Cardiac muscle cell (in vitro differentiated cells and primary cell): ENCODE measurements at places on chromosomes 12 and 14. TPM values are rescaled to one million over a fixed set of nuclear protein-coding genes. Genes with fewer than 3 reads are reported as not detected.

The PTPRO gene
- 0.07 and 0.12 TPM in 2 replicates for total RNA-seq

DNA sequence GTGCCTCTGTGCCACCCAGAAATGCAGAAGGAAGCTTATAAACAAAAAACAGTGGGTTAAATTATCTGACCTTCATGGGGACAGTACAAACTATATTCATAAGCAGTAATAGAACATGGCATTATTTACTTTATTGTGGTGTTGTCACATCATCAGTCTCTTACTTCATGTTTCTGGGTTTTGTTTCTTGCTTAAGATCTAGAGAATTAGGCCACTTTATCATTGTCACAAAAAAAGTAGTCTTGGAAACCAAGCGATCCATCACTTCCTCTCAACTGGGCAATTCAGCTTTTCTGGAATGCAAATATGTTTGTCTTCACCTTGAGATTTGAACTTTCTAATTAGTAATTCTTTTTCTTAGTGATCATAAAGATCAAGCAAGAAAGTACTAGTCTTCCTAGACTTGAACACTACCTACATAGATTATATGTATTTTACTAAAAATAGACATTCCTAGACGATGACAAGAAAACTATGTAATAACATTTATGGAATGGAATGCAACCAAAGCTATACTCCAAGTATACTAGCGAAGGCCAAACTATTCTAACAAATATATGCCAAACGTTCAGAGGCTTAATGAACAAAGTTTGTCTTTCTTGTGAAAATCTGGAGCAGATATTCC is 363.4 kb downstream of the DAD1 start:
- no peak for DNase-seq

GRCh38 chr12:108604208-108604941 is 6.5 kb upstream of the TMEM119 start:
- DNase-seq: no peak

- peak; percentile 15 for DNase-seq
Measured at GRCh38 chr12:132108211-132108832, 35.8 kb downstream of the DDX51 start.

- DNase-seq: no peak
Measured at GRCh38 chr12:49730568-49731101, 10.7 kb upstream of the TMBIM6 start.

The TSPAN8 gene
- not detected in 2 replicates for total RNA-seq

- no peak for DNase-seq
Measured at GRCh38 chr12:93537769-93538168, 34.7 kb upstream of the SOCS2 start.

DNA sequence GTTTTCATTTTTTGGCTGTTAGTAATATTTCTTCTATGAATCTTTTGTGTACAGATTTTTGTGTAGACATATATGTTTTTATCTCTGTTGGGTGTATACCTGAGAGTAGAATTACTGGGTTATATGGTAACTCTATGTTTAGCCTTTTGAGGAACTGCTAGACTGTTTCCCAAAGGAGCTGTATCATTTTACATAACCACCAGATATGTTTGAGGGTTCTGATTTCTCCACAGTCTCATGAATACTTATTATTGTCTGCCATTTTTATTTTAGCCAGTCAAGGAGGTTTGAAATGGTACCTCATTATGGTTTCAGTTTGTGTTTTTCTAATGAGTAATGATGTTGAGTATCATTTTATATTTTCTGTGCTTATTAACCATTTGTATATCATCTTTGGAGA is 1.9 kb downstream of the PCNX4 start:
- no peak for DNase-seq

DNA sequence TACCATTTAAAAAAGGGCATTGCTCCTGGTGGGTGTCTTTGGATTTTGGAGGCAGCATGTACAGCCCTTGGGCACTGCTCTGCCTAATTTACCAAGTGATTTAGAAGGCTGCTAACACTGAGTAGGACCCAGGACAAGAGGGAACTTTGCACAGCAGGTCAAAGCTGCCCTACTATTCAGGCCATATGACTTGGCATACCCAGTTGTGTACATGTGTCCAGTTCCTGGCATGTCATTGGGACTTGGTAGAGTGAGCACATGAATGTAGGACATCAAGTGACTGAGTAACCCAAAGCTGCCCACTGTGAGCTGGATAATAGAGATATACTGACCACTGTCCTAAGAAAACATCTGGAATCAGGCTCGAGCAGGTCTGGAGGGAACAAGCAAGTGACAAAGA is 15.7 kb downstream of the CDKL1 start:
- DNase-seq: no peak

GRCh38 chr12:130481392-130481879 is 143.7 kb downstream of the PIWIL1 start:
- no peak for DNase-seq

DNA sequence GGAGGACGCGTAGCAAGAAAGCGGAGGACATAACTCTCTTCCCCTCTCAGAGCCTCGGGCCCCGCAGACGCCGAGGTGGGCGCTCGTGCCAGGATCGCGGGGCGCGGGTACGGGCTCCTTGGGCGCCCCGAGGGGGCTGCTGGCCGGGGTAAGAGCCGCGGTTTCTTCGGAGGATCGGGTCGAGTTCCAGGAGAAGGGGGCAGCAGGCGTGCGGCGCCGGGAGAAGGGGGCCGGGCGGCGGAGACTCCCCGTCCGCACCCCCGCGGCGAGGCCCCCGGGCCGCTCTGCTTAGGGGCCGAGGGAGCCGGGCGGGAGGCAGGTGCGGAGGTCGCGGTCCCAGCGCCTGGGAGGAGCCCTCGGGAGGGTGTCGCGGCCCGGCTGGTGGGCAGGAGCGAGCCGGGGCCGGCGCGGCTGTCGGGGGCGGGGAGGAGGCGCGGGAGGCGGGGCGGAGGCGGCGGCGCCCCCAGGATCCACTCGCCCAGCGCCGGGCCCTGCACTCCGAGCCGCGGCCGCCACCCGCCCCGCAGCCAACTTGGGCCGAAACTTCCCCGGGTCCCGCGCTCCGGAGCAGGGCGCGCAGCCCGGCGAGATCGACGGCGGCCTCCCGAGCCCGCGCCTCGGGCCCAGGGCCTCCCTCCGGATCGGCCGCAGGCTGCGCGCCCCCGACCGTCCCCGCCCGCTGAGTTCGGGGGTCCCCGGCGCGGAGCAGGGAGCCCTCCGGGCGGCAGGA is 64.4 kb downstream of the FBXL14 start:
- DNase-seq: peak; percentile 64

GRCh38 chr12:103632554-103633216 is 45.6 kb downstream of the STAB2 start:
- peak; percentile 76 for DNase-seq

The APOLD1 gene
- total RNA-seq: 2.6 and 14.2 TPM in 2 replicates

The DCAF5 gene
- total RNA-seq: 48.7 and 50.0 TPM in 2 replicates

GRCh38 chr12:3999904-4000303 is 126.7 kb upstream of the PARP11 start:
- DNase-seq: no peak

DNA sequence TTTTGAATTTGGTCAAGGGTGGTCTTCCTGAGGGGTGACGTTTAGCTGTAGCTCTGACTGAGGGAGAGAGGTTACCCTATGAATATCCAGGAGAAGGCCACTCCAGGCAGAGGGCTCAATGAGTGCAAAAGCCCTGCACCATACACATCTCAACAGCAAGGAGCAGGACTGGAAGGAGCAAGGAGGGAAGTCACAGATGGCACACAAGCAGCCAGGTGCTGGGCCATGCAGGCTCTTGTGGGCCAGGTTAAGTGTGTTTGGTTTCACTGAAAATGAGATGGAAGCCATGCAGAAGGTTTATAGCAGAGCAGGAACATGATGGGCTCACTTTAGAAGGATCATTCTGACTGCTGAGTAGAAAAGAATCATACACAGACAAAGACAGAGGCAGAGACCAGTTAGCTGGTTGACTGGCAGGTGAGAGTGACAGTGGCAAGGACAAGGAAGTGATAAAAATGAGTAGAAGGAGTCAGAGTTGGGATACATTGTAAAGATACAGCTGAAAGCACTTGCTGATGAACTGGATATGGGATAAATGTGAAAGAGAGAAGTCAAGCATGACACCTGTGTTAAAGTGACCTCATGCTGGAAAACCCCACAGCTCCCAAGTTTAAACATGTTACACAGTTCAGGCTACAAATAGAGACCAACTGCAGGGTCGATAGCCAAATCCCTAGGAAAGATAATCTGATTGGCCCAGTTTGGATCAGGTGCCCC is 81.2 kb downstream of the PRKD1 start:
- DNase-seq: no peak

- peak; percentile 36 for DNase-seq
Measured at GRCh38 chr12:94954029-94954685, 49.3 kb downstream of the NDUFA12 start.

- DNase-seq: no peak
Measured at GRCh38 chr12:28941248-28941647, 207.8 kb upstream of the FAR2 start.

The SERPINA1 gene
- total RNA-seq: 0.69 TPM in 1 of 2 replicates, not detected in the other

DNA sequence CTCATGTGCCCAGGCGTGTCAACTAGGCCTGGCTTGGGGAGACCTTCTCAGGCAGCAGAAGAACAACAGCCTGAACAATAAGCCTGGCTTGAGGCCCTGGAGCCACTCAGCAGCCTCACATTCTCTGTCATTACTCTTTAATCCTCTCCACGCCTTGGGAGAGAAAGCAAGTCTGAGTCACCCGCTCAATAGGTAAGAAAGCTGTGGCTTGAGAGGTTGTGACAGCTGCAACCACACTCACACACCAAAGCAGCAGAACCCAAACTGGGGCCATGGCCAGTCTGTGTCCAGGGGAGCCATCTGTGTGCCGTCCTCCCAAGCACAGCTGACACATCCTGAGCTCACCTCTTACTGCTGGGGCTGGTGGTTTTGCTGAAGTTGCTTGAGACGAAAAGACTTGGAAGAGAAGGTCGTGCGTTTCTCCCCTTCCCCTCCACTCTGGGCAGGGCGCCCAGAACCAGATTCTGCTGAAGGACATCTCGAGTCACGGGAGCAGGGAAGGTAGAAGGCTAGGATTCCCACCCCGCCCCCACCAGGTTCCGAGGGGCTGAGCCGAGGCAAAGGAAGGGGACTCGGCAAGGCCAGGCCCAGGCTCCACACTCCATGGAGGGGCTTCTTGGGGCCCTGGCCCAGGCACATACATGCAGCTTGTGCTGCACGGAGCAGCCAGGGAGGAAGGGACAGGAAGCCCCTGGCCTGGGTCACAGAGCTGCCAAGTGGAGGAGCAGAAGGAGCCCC is 5.5 kb downstream of the TMEM63C start:
- DNase-seq: peak; percentile 23

The RPL36AL gene
- 165 and 197 TPM in 2 replicates for total RNA-seq

The MCRS1 gene
- 75.6 and 109 TPM in 2 replicates for total RNA-seq

DNA sequence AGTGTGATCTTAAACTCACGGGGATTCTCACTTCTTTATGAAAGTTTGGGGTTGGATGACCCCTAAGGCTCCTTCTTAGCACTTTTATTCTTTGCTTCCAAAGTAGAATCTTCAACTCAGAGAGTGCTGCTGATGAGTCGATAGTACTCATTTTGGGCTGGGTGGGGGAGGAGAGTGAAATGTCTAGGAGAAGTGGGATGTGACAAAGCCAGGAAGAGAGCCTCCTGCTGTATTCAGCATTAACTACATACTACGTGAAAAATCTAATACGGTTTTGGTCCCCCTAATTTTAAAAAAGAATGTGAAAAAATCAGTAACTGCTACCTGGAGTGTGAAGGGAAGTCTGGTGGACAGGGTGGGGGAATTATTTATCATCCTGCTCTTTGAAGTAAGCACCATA is 148.3 kb downstream of the SAMD4A start:
- DNase-seq: no peak

The PNN gene
- 35.3 and 67.0 TPM in 2 replicates for total RNA-seq

The ARID4A gene
- 7.6 and 14.7 TPM in 2 replicates for total RNA-seq

GRCh38 chr12:32548691-32549281 is 130.3 kb upstream of the DNM1L start:
- no peak for DNase-seq

DNA sequence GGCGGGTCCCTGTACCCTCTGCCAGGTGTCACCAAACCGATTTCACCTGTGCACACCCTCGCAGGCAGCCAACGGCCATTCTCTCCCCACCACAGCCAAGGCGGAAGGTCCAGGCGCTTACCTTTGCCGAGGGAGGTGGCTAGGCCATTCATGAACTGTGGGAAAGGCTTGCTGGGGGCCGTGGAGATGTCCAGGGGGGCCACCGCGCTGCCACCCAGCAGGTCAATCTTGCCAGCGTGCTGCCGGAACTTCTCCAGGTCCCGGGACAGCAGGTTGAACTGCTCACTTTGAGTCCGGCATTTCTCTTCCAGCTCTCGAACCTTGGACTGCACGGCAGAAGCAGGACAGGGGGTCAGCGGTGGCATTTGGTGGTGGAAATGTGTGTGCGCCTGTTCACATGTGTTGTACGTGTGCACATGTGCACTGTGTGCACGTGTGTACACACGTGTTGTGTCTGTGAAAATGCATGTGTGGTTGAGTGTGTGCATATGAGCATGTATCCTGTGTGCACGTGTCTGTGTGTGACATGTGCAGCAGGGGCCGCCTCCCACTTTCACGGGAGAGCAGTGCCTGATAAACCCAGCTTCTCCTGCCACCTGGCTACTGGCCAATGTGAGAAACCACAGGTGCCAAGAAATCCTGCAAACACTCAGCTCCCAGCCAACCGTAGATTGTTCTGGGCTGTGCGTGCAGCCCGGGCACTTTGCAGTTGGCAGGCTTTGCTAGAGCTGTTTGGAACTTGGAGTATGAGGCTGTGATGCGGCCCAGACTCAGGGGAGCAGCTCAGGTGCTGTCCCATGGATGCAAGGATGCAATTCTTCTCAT is 118.9 kb downstream of the PIWIL1 start:
- no peak for DNase-seq

The CLEC4D gene
- total RNA-seq: 0.45 and 0.56 TPM in 2 replicates

DNA sequence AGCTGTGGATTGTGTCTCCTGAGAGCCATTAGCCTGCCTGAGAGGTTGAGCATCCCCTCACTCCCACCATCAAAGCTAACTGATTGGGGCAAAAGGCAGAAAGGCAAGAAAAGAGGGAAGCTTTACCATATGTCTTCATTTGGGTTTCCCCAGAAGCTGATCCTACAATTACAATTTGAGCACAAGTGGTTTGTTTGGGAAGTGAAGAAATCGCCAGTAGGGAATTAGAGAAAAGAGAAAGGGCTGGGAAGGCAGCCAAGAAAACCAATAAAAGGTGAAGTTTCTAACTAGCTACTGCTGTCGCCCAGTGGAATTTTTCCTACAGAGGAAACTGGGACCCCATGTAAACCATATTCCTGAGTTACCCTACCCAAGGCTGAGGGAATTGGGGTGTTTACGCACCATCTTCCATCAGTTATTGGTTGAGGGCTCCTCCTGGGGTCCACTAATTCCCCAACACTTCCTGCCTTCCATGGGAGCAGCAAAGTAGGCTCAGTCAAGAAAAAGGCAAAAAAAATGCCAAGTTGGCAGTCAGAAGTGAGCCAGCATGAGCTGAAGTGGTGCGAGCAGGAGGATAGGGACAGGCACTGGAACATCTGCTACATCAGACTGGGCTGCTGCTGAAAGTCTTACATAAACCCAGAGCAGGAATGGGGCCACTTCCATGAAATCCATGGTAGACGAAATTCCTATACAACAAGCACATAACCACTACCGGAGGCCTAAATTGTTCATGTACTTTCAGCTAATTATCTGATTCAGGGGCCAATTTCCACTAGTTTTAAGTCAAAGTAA is 17.3 kb downstream of the KCNK10 start:
- DNase-seq: no peak

GRCh38 chr14:25116607-25117006 is 66.7 kb upstream of the STXBP6 start:
- DNase-seq: peak; percentile 46

- no peak for DNase-seq
Measured at GRCh38 chr12:64701283-64701682, 57.9 kb downstream of the GNS start.

- DNase-seq: peak; percentile 61
Measured at GRCh38 chr12:121765573-121765972, 27.9 kb downstream of the RHOF start.

The UNG gene
- 133 and 159 TPM in 2 replicates for total RNA-seq
